ENCODE measurements at places on chromosomes 6 and 20. TPM values are rescaled to one million over a fixed set of nuclear protein-coding genes. Genes with fewer than 3 reads are reported as not detected.

- peak; percentile 30 for DNase-seq
These were observed 8.3 kb upstream of the ISM1 start for GRCh38 chr20:13212750-13213149.

DNA sequence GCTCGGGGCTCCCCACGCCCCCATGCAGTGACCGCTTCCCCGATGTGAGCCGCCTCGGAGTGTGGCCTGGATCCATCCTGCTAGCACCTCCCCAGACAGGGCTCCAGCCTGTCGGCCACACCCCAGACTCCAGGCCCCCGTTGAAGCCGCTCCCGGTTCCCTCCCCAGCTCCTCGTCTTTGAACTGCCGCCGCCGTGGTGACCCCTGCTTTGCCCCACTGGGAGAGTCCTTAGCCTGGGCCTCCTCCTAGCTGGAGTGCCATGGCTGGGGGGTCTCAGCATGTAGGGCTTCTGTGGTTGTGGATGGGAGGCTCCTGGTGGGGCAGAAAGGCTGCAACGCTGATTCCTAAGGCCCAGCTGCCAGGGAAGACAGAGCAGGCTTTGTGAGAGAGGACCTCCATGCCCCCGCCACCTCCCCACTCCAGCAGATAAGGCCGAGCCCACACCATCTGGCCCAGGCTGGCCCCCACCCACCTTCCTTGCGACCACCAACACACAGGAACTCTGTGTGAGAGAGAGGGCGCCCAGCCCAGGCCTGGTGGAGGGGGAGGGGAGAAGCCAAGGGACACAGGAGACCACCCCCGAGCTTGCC lies 11.4 kb downstream of the FOXS1 start:
- DNase-seq: no peak

GRCh38 chr6:144194293-144194810 lies 44.0 kb downstream of the STX11 start:
- DNase-seq: no peak

GRCh38 chr6:160010067-160010466 lies 41.2 kb downstream of the IGF2R start:
- no peak for DNase-seq

Gene NTSR1
- total RNA-seq: not detected

Gene TTBK1
- total RNA-seq: not detected

Gene CD164
- total RNA-seq: 115 TPM

Gene LY6G6C
- total RNA-seq: not detected
